Right forelimb (tissue), 1 donor: ENCODE measurements at places on chromosomes 11 and 22.

DNA sequence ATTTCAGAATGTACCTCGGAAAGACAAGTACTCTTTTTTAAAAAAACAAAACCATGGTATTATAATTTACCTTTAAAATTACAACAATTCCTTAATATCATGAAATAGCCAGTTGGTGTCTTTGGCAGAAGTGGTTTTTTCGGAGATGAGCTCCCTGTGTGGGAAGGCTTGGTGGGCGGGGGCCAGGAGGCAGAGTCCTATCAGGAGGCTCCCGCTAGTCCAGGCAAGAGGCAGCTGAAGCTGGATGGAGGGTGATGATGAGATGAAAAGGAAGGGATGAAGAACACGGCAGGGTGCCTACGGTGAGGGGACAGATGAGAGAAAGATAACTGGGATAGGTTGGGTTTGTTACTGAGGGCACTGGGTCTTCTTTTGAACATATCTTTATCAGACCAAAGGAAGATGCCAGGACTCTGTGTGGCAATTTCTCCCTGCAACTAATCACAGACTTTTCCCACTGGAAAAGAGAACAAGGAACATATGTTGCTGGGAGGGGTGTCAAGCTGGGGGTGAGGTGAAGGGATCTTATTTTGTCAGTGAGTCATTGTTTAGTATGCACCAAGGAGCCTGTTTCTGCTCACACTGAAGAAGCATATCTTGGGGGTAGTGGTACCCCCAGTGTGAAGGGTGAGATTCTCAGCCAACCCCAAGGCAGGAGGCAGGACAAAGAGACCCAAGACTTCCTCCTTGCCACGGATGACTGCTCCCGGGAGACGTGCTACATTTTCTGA, 91.5 kb upstream of the YWHAH start:
- no peak for DNase-seq

- no peak for DNase-seq
These were observed 49.9 kb upstream of the PDE3B start for GRCh38 chr11:14593671-14594070.

- DNase-seq, result no peak
These were observed 276.1 kb downstream of the SBF2 start for GRCh38 chr11:10017911-10018310.

DNA sequence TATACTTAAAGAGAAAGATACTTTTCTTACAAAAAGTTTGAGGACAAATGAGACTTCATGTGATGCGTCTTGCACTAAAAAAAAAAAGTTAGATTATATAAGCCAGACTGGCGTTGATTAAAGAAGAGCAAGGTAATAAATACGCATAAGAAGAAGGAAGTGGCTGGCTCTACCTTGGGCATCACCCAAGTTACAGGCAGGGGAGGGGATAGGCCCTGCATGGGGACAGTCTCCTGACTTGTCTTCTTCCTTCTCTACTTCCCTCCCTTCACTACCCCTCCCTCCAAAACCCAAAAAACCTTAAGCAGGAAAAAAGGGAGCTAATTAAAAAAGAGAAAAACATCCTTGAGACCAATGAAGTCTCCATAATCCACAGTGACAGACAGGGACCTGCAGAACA, 22.3 kb upstream of the TMA7B start:
- DNase-seq, result no peak

- no peak for DNase-seq
These were observed 1.2 kb downstream of the PHLDA2 start for GRCh38 chr11:2927851-2928604.

GRCh38 chr11:129023968-129024676, 81.5 kb upstream of the TP53AIP1 start:
- no peak for DNase-seq

GRCh38 chr11:99376463-99376862, 355.7 kb downstream of the CNTN5 start:
- no peak for DNase-seq

DNA sequence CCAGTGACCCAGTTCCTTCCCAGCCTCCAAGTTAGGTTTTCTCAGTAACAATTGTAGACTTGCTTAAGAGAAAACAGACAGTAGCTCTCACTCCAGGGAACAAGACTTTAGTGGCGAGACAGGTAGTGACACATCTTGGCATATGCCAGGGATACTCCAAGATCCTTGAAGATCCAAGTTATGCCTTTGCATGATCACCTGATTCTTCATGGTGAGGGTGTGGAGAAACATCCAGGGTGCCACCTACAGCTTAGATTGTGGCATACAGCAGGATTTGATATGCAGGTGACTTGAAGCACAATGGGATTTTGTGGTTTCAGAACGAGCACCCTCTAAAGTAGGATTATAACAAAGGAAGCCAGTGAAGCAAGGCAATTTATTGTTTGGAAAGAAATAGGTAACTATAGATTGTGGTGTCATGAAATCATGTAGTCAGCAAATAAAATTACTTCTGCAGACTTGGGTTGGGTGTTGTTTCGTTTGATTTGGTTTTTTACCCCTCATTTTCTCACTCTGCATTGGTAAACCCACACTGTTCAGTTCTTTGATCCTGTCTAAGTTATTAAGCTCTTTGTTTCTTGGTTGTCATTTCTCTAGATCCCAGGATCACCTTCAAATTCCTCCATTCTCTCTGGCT, 9.2 kb downstream of the POU2AF3 start:
- no peak for DNase-seq

DNA sequence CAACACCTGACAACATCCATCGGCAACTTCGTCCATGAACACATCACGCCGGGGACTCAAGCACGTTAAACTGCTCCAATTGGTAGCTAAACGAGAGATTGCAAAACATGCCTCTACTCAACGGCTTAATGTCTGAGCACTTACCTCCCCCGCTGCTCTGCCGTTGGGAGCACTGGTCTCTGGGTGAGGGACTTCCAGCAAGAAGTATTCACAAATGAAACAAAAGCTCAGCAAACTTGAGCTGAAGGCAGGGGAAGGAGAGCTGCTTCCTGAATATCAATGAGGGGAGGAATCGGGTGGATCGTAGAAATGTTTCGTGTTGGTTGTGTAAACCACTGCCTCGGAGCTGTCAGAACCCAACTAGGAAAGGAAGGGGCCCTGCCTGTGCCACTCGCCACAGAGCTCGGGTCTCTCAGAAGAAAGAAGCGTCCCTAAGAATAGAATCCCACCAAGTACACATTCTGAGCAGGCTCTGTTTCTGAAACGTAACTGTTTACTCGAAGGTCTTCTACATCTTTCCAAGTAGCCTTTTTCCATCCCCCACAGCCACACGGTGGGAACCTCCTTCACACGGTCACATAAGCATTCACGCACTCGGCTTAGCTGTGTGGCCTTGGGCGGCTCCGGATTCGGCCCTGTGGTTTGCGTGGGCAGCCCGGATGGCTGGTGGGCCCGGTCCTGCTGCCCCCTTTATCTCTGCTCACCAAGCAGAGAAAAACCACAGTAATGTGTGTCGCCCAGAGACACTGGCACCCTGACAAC, at the start of gene MLC1:
Gene MLC1, minus strand, starts transcription at position 216 of the 762 bp plus-strand sequence. CDS start 524 bp downstream, outside the sequence.
- no peak for DNase-seq

- DNase-seq, result peak; percentile 79
These were observed 472 bp downstream of the APOA5 start for GRCh38 chr11:116791002-116791812.
